ENCODE measurements at places on chromosomes 3 and 15.

DNA sequence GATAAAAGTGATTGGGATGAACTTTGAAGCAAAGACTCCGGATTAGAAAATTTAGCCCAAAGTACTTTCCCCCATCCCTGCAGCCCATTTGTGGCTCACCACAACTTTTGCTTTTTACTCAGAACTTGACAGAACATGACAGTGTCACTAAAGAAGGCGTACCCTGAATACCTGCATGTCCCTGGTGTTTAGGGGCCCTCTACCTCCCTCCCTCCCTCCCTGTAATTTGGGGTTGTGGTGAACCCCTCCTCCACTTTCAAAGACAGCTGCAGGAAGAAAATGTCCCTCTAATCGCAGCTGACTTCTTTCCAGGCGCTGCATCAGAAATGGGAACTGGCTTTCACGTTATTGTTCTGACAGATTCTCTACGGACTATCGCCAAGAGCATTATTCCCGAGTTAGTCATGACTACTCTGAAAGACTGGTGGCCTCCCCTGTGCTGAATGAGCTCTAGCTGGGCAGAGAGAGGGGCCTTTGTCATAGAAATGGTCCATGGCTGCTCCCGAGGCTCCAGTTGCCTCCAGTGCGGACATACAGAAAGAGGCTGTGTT is 93.2 kb upstream of the ARHGEF3 start:
- DNase-seq, result no peak

- no peak for DNase-seq
Measured at GRCh38 chr15:79922512-79923078, 25.8 kb upstream of the MTHFS start.

- peak; percentile 83 for DNase-seq
Measured at GRCh38 chr3:12868039-12869034, 27.0 kb upstream of the RPL32 start.

DNA sequence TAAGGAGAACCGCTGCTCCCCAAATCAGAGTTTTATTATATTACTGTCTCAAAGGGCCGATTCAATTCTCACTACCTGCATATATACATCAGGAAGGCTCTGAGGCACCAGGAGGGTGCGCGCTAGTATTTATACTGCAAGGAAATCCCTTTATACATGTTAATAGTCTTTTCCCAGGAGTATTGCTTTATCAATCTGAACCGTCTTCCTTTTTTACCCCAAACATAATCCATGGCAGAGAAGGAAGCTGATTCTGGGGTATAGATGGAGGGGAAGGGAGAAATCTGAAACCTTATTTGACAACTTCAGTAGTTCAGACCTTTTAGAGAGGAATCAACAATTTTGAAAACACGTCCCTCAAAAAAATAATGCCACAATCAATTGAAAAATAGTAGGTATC is at the start of gene POU1F1:
TSS of gene POU1F1 (minus strand) at position 101 of the 400 bp plus-strand sequence. CDS start 122 bp downstream, outside the sequence.
- no peak for DNase-seq

GRCh38 chr15:73518876-73519733 is 76.1 kb downstream of the REC114 start:
- no peak for DNase-seq

DNA sequence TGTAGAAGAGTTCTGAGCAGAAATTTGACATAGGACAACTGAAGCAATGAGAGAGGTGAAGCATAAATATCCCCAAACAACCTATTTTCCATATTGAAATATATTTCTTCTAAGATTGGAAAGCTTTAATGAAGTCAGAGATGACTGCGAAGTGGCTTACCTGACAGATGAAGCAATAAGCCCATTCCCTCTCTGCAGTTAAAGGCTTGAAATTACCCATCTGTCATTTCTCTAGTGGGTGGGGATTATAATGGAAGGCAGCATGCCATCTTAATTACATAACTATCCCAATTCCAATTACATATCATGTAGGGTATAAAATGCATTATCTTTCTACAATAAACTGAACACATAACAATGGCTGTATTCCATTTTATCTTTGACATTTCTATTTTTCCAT is 1070.5 kb downstream of the SI start:
- no peak for DNase-seq

DNA sequence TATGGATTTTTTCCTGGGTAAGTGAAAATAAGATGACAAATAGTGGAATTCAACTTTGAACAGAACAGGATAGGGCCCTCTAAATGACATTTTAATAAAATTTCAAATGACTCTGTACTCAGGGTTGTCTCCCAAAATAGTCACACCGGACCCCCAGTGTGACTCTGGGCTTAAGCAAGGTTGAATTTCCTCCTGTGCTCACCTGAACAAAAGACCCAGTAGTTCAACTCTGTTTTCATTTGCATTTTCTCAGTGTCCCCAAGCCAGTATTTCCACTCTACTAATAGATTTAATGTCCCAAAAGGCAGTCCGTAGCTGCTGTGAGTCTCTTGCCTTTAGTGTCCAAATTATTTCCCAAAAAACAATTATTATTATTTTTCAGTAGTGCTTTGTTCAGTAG is 296.6 kb downstream of the PLOD2 start:
- no peak for DNase-seq

- DNase-seq, result no peak
Measured at GRCh38 chr3:160748231-160748630, 7.8 kb upstream of the PPM1L start.

DNA sequence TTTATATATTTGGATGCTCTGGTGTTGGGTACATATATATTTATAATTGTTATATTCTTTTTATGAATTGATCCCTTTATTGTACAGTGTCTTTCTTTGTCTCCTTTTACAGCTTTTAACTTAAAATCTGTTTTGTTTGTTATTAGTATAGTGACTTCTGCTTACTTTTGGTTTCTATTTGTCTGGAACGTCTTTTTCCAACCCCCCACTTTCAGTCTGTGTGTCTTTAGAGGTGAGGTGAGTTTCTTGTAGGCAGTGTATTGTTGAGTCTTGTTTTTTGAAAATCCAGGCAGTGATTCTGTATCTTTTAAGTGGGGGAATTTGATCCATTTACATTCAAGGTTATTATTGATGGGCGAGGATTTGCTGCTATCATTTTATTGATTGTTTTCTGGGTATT is 62.0 kb downstream of the AP4E1 start:
- no peak for DNase-seq

DNA sequence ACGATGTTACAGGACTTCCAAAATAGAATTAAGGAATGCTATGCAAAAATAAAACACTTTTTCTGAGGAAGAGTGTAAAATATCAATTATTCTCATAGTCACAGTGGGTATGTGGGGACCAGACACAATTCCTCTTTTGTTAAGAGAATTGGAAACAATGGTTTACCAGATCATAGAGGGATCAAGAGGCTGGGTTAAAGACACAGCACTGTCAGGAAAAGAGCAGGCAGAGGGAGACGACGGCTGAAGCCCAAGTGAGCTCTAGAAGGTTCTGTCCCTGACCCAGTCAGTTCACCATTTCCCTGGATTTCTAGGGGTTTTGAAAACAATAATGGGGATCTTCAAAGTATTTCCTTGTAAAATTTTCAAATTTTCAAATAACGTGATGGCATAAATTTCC is 54.0 kb upstream of the POLR2M start:
- DNase-seq, result no peak

DNA sequence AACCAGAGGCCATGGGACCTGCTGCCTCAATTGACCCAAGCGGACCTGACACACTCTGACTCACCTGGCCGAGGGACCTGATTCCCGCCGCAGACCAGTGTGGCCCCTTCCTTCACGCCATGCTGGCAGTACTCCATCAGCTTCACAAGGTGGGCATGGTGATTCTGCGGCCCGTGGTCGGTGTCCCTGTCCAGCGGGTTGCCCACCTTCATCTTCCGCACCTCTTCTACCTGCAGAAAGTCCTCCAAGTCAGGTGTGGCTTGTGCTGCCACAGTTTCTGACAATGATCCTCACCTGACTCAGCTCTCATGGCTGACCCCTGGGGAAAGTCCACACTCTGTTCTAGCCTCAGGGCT is 25.9 kb upstream of the SLC41A3 start:
- DNase-seq, result no peak

Measured in nephron progenitor cell (in vitro differentiated cells).